Activated T-helper 17 cell treated with anti-CD3 and anti-CD28 coated beads, Interleukin-2, amount 50 U/mL, for 72 hours (primary cell): ENCODE measurements at places on chromosomes 6 and 20. TPM values are rescaled to one million over a fixed set of nuclear protein-coding genes. Genes with fewer than 3 reads are reported as not detected.
A peak's percentile ranks its signal among the peaks of the same experiment; 100 is the strongest.

DNA sequence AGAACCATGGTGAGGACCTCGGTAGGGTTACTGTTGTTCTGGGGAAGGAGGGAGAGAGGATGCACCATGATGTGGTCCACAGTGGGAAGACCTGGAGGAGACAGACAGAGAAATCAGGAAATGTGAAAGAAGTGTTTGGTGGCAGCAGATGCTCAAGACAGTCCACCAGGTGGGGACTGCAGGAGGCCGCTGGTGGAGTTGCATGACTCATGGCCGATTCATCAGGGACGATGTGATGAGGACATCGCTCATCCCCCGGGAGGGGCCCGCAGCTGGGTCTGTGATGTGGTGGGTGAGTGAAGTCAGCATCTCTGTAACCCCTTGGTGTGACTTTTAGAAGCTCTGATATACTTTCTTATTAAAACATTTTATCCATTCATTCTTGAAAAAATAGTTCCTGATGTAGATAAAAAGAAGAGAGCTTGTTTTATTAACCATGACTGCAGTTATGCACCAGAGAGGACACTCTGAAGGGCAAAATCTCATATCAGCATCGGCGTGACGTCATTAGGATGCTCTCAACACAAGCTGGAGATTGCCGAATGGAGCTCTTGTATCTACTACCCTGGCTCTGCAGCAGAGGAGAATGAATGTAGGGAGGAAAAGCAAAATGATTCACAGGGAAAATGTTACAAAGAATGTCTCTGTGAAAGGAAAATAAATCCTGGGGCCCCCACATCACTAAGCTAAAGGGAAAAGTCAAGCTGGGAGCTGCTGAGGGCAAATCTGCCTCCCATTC lies 71.2 kb downstream of the RAMACL start:
- H3K27ac ChIP-seq: peak overlapping the region; percentile 25
- peak; percentile 91 for ATAC-seq
- H3K4me3 ChIP-seq: no peak overlapping the region
- H3K36me3 ChIP-seq: no peaks in the 10 kb centered on the region
- H3K4me1 ChIP-seq: peaks cover 18% of the 10 kb centered on the region

DNA sequence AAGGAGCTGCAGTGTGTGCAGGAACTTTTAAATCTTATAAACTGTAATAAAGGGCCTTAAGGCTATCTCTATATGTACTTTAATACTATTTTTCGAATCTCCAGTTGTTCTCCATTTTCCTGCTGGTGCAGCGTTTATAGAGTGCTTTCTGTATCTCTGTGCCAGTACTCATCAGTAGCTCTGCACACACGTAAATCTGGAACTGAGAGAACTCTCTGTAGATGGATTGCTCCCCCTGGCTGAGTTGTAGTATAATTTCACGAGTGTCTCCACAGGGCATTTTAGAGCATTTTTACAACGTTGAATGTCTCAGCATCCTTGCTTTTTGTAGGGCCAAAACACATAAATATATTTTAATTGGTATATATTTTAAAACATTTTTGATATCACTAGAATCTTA lies 256.5 kb downstream of the TRDN start:
- H3K4me1 ChIP-seq: no peaks in the 10 kb centered on the region
- no peak overlapping the region for H3K4me3 ChIP-seq
- H3K27me3 ChIP-seq: no peaks in the 10 kb centered on the region

DNA sequence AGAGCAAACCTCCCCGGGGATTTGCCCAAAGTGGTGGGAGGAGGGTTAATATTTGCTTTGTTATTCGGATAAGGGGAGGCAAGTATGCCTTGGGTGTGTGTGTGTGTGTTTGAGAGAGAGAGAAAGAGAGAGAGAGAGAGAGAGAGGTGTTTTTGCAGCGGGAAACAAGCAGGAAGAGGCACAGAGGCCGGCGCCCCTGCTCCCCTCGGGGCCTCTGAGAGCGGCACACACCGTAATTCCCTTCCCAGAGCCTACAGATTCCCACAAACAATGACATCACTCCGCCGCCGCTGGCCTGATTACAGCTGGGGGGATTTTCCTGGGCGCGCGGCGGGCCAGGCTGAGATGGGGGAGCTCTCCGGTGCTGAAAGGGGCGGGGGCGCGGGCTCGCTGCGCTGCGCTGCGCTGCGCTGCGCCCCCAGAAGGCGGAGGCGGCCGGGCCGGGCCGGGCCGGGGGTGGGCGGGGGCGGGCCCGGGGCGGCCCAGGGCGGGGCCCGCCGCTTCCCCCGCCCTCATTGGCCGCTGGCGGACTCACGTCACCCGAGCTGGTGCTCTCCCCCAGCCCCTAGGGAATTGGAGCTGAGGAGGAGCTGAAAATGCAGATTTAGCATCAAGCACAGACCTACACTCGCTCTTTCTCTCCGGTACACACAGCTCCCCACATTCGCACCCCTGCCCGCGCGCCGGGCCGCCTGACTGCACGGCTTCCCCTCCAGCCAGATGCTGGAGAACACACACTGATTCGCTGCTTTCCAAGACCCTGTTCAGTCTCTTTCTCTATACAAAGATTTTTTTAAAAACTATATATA lies at the start of gene PCSK2:
Gene PCSK2 (plus strand): TSS at position 631 of the 809 bp plus-strand sequence. CDS start 266 bp downstream, outside the sequence.
- no peak within 1 kb of the TSS for H3K27ac ChIP-seq
- peak within 1 kb of the TSS; percentile 10 for H3K4me3 ChIP-seq
- H3K27me3 ChIP-seq: peaks cover 54% of the 10 kb centered on the region
- H3K36me3 ChIP-seq: no peaks in the 10 kb centered on the region

GRCh38 chr20:25047766-25048165 lies 10.2 kb downstream of the ACSS1 start:
- H3K27ac ChIP-seq: no peak overlapping the region
- H3K27me3 ChIP-seq: no peaks in the 10 kb centered on the region
- peaks cover 11% of the 10 kb centered on the region for H3K36me3 ChIP-seq
- H3K4me1 ChIP-seq: peaks cover 9% of the 10 kb centered on the region
- ATAC-seq: no peak

DNA sequence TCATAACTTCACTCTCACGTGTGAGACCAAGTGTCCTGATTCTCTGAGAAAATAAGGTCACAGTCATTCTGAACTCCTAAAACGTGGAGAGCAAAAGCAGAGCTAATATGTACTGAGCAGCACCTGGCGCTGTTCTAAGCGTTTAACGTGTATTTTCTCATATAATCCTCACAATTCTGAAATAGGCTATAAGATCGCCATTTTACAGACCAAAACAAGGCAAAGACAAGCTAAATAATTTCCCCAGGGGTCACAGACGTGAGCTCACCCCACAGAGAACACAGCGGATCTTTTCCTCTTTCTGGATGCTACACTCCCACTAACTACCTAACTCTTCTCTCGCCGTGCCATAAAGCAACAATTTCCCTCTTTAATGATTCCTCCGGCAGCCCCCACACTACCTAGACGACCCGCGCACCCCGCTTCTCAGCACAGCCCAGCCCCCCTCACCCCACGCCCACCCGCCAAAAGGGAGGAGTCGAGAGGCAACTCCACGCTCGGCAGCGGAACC lies 636 bp downstream of the SUPT3H start:
- peak; percentile 1 for ATAC-seq
- peak overlapping the region; percentile 91 for H3K4me3 ChIP-seq
- H3K27me3 ChIP-seq: no peaks in the 10 kb centered on the region
- H3K36me3 ChIP-seq: peaks cover 10% of the 10 kb centered on the region
- H3K4me1 ChIP-seq: peaks cover 16% of the 10 kb centered on the region

DNA sequence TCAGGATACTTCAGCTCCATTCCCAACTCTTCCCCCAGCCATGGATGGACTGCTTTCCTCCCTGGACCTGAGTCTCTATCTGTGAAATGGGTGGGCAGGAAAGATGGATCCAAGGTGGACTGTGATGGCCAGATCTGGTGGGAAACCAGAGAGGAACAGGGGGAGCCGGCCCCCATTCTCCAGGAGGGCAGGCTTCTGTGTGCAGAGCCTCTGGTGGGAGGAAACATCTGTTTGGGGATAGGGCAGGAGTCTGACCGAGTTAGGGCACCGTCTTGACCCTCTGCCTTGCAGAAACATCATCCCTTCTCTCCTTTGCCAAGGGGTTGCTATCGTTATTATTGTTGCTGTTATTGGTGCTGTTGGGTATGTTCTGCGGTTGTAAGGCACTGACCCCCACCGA lies 91.5 kb downstream of the TOX2 start:
- no peak for ATAC-seq
- peaks cover 11% of the 10 kb centered on the region for H3K4me1 ChIP-seq
- H3K27me3 ChIP-seq: peaks cover 18% of the 10 kb centered on the region

GRCh38 chr20:25250508-25250907 lies 2.6 kb downstream of the PYGB start:
- ATAC-seq: no peak
- no peaks in the 10 kb centered on the region for H3K27me3 ChIP-seq

GRCh38 chr6:136037242-136037875 lies 185.9 kb downstream of the PDE7B start:
- no peaks in the 10 kb centered on the region for H3K36me3 ChIP-seq
- H3K4me1 ChIP-seq: no peaks in the 10 kb centered on the region
- ATAC-seq: peak; percentile 76
- H3K27me3 ChIP-seq: peaks cover 13% of the 10 kb centered on the region

DNA sequence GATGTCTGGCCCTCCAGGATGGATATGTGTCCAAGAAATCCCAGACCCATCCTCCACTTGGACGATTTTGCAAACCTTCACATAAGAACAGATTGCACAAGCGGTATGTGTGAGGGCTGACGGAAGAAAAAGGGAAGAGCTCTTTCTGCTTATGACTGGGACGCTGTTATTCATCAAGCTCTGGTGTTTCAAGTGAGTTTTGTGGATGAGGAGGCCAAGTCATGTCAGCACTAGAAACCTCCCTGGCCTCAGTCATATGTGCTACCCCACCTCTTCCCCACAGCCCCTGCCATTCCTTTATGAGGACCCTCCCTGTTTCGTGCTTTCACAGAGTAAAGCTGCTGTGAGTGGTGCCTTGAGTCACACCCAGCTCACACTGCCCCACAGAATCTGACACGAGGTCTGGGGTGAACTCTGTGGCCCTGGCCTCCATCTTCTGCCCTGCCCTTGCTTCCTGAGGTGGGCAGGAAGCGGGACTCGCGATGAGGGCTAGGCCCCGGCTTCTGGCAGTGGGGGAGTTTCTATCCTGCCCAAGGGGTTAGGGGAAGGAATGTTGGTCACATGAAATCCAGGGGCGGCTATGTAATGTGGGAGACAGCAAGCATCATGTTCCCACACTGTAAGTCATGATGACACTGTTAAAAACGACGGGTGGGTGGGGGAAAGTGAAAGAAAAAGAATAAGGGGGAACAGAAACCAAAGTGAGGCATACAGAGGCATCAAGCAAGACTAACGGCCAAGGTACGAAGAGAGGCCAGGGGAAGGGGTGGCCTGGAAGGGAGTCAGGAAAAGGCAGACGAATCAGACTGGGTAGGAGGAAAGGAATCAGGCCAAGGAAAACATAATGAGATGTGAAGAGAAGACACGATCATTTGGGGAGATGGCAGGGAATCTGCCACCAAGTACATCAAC lies 78.1 kb downstream of the PRDM1 start:
- H3K36me3 ChIP-seq: peaks cover 5% of the 10 kb centered on the region
- H3K4me3 ChIP-seq: peak overlapping the region; percentile 78
- peak overlapping the region; percentile 91 for H3K27ac ChIP-seq
- H3K4me1 ChIP-seq: peaks cover 41% of the 10 kb centered on the region

GRCh38 chr20:50838322-50838625 lies 43.4 kb downstream of the BCAS4 start:
- no peaks in the 10 kb centered on the region for H3K27me3 ChIP-seq
- peaks cover 5% of the 10 kb centered on the region for H3K4me1 ChIP-seq
- ATAC-seq: no peak
- H3K27ac ChIP-seq: peak overlapping the region; percentile 74
- H3K36me3 ChIP-seq: no peaks in the 10 kb centered on the region

- peaks cover 33% of the 10 kb centered on the region for H3K4me1 ChIP-seq
- ATAC-seq: peak; percentile 66
- no peaks in the 10 kb centered on the region for H3K36me3 ChIP-seq
- H3K27ac ChIP-seq: peak overlapping the region; percentile 81
These were observed 61.6 kb upstream of the MRPS10 start for GRCh38 chr6:42279144-42279781.

- H3K27me3 ChIP-seq: peaks cover 7% of the 10 kb centered on the region
- no peaks in the 10 kb centered on the region for H3K4me1 ChIP-seq
- H3K4me3 ChIP-seq: no peak overlapping the region
- H3K27ac ChIP-seq: no peak overlapping the region
- ATAC-seq: no peak
- no peaks in the 10 kb centered on the region for H3K36me3 ChIP-seq
These were observed 15.4 kb downstream of the C6orf141 start for GRCh38 chr6:49565855-49566254.

- H3K36me3 ChIP-seq: peaks cover 99% of the 10 kb centered on the region
- H3K27me3 ChIP-seq: no peaks in the 10 kb centered on the region
- no peaks in the 10 kb centered on the region for H3K4me1 ChIP-seq
- no peak overlapping the region for H3K27ac ChIP-seq
These were observed 9.6 kb downstream of the LEMD2 start for GRCh38 chr6:33779290-33779689.

DNA sequence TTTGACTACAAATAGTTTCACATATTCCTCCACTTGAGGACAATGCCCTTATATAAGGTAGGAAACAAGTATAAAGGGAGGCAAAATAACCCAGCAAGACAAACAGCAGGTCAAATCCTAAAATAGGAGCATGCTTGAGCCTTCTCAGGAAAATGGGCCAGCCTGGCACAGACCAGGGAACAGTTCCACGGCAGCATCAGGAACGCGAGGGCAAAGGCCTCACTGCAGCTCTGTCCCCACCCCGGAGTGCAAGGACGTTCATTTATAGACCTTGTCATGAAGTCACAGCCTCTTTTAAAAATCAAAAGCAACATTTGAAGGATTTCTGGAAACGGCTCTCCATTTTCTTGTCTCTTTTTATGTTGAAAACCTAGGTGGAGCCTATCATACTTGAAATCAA lies 17.1 kb downstream of the PDE10A start:
- H3K27me3 ChIP-seq: no peaks in the 10 kb centered on the region
- no peak for ATAC-seq
- H3K4me3 ChIP-seq: no peak overlapping the region
- H3K4me1 ChIP-seq: no peaks in the 10 kb centered on the region
- H3K27ac ChIP-seq: no peak overlapping the region

GRCh38 chr20:49888212-49889000 lies 26.9 kb downstream of the SPATA2 start:
- H3K4me1 ChIP-seq: peaks cover 16% of the 10 kb centered on the region
- H3K36me3 ChIP-seq: peaks cover 63% of the 10 kb centered on the region
- peak overlapping the region; percentile 47 for H3K27ac ChIP-seq
- H3K27me3 ChIP-seq: no peaks in the 10 kb centered on the region
- peak; percentile 36 for ATAC-seq

RUNX2 gene
- 30.8 TPM for total RNA-seq

WFDC5 gene
- total RNA-seq: not detected

MCHR2 gene
- not detected for total RNA-seq

PDYN gene
- total RNA-seq: not detected
